ENCODE measurements at places on chromosomes 7 and 10. TPM values are rescaled to one million over a fixed set of nuclear protein-coding genes. Genes with fewer than 3 reads are reported as not detected.

GRCh38 chr7:70380421-70381015, 751.4 kb upstream of the GALNT17 start:
- H3K27ac ChIP-seq: no peak overlapping the region
- DNase-seq: no peak
- H3K27me3 ChIP-seq: no peaks in the 10 kb centered on the region

PTPRN2 gene
- 0.34 TPM for total RNA-seq

EXOC4 gene
- total RNA-seq: 58.0 TPM

DNA sequence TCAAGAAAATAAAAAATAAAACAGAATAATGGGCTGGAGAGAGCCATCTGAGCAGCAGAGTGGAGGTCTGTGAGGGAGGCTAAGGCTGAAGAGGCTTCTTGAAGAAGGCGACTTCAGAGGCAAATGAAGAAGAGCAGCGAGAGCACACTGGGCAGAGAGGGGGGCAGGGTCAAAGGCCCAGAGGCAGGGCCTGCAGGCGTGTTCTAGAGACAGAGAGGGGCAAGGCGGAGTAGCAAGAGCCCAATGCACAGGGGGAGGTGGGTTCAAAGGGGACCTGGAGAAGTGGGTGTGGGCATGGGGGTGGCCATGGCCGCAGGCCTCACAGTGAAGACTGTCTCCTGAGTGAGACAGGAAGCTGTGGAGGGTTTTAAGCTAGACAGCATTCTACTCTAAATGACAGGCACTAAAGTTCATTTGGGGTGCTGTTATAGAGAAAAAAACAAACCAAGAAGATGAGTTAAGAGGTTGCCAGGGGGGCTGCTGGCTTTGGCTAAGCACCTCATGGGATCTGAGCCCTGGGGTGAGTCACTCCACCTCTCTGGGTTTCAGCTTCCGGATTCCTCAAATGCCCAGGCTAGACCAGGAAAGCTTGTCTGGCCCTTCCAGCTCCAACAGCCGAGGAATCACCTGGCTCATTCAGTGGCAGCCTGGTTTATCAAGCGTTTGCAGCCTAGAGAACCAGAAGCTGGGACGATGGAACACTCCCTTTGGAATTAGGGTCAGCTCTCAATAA, 81.7 kb downstream of the DLG5 start:
- no peaks in the 10 kb centered on the region for H3K27me3 ChIP-seq
- no peak overlapping the region for H3K27ac ChIP-seq
- peaks cover 4% of the 10 kb centered on the region for H3K4me1 ChIP-seq
- no peak overlapping the region for H3K4me3 ChIP-seq
- no peaks in the 10 kb centered on the region for H3K36me3 ChIP-seq

DNA sequence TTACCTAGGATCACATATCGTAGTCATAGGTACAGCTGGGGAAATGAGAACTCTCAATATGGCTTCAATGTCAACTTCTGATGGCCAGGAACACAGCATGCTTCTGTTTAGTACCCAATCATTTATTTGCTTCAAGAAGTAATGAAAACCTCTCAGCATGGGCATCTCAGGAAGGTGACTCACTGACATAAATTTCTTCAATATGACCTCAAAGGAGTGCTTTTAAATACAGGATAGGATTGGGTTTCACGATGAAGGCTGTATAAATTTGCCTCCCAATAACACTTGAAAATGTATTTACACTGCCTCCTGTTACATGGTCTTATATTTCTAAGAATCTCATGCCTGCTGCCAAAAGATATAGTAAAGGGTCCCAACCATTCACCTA, 15.1 kb downstream of the ITGA8 start:
- no peak for DNase-seq
- no peak overlapping the region for H3K27ac ChIP-seq
- H3K36me3 ChIP-seq: no peaks in the 10 kb centered on the region

DNA sequence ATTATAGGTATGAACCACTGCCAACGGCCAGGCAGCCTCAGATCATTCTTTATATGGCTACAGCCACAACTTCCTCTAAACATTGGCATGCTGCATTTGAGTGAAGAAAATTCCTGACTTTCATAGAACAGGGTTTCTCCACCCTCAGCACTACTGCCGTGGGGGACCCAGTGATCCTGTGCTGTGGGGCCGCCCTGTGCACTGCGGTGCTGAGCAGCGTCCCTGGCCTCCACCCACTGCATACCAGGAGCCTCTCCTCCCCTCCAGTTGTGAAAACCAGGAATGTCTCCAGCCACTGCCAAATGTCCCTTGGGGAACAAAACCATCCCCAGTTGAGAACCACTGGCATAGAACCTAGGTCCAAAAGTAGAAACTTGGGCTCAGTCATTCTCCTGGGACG, 15.8 kb downstream of the CNPY1 start:
- no peak overlapping the region for H3K4me3 ChIP-seq
- H3K4me1 ChIP-seq: peaks cover 13% of the 10 kb centered on the region
- DNase-seq: no peak

GRCh38 chr10:110376021-110376766, 71.5 kb upstream of the SMNDC1 start:
- DNase-seq: no peak
- H3K36me3 ChIP-seq: no peaks in the 10 kb centered on the region
- H3K27ac ChIP-seq: no peak overlapping the region
- H3K4me3 ChIP-seq: no peak overlapping the region
- no peaks in the 10 kb centered on the region for H3K4me1 ChIP-seq
- no peaks in the 10 kb centered on the region for H3K27me3 ChIP-seq

ITPRID1 gene
- not detected for total RNA-seq

STOX1 gene
- total RNA-seq: 0.41 TPM

NPSR1 gene
- total RNA-seq: not detected

DNA sequence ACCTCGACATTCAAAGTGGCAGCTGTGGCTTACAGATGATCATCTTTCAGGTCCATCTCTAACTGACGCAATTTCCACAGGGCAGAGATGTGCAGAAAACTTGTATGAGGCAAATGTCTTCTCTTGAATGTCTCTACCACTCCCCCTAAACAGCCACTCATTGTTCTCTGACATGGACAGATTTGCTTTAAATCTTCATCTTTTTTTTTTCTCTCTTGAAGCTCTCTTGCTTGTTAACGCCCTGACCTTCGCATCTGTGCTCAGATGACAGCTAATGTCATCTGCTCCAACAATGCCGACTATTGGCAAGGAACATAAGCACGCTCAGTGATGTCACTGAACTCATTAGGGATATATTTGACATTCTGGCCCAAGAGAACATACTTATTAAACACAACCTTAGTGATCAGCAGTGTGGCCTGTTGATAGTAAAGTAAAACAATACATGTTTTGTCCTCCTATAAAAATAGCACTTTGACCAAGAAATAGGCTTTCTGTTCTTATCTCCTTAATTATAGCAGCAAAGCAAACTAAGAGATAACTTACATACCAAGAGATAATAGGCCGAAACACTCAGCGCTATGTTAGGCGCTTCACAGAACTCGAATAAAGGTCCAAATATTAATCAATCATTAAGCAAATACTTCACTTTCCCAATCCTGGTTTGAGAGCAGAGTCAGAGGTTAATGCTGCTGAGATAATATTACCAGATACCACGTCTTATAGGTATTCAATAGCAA, 583.5 kb downstream of the PARD3 start:
- H3K36me3 ChIP-seq: no peaks in the 10 kb centered on the region
- H3K27ac ChIP-seq: no peak overlapping the region
- DNase-seq: no peak
- H3K4me1 ChIP-seq: no peaks in the 10 kb centered on the region
- H3K27me3 ChIP-seq: no peaks in the 10 kb centered on the region

HTR5A gene
- total RNA-seq: not detected

CDHR1 gene
- total RNA-seq: 0.92 TPM

DNA sequence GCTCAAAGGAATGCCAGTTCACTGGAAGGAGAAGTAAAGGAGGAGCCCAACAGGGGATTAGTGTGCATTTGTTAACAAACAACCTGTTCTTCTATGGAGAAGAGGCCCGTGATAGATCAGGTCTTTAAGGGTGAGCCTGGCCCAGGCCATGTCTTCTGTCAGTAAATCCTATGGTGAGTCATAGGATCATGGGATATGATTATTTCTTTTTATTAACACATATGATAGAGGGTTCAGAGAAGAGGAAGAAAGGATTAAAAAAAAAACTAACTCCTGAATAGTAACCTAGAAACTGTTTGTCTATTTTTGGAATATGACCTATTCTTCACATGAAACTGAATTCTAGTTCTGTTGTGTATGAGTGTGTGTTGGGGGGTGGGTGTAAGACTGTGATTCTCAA, 70.4 kb downstream of the GPR158 start:
- no peaks in the 10 kb centered on the region for H3K36me3 ChIP-seq
- DNase-seq: no peak
- no peaks in the 10 kb centered on the region for H3K27me3 ChIP-seq
- H3K4me1 ChIP-seq: no peaks in the 10 kb centered on the region
- no peak overlapping the region for H3K27ac ChIP-seq

All from CD4-positive, alpha-beta T cell (primary cell).